T-helper 17 cell (primary cell): ENCODE measurements at places on chromosomes 7 and 10.

GRCh38 chr7:92528958-92529264 is 316 bp downstream of the RBM48 start:
- DNase-seq, result no peak

DNA sequence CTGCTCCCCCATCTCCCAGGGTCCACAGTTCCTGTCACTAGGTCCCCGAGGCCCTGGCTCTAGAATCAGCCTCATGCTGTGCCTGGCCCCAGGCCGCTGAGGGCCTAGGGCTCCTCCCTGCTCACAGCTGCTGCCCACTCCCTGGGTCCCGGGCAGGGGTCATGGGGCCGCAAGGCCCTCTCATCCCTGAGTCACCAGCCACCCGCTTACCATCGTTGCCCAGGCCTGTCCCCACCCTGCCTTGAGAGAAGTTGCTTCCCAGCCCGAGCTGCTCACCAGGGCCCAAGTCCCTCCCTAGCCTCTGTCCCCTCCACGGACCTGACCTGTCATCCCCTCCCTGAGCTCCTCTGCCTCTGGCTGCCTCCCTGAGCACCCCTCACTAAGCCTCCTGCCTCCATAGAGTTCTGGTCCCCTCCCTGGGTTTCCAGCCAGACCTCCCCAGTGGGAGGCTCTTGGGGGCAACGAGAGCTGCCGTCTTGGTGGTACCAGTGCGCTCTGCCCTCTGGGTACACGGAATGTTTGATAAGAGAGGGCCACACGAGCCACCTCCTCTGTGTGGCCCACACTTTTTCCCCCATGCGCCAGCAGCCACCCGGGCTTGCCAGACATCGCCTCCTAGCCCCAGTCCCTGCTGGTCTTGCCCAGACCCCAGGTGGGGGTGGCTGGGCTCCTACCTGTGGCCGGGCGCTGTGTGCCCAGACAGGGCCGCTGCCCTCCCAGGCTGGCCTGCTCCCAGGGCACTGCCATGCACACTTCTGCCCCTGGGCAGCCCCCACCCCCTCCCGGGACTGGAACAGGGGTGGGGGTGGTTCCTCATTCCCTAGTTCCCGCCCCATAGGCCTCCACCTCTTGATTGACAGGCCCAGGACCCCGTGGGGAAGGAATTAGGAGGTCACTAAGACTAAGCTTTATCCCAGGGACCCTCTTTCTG is 21.3 kb downstream of the MLXIPL start:
- no peak for DNase-seq

- no peak for DNase-seq
These were observed 2.3 kb downstream of the IGF2BP3 start for GRCh38 chr7:23467806-23468525.

- DNase-seq, result no peak
These were observed 26.8 kb upstream of the CALCR start for GRCh38 chr7:93601363-93601762.

DNA sequence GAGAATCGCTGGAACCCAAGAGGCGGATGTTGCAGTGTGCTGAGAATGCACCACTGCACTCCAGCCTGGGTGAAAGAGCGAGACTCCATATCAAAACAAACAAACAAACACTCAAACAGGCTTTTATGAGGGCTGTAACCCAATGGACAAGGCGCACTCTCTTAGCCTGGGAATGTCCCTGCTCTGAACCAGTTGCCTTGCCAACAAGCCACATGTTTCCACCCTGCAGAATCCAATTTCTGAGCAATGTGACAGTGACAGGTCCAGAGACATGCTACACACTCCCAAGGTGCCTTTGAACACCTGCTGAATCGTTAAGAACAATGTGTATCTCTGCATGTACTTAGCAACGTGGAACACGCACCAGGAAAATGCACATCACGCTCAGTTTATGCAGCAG is 186.8 kb upstream of the AUTS2 start:
- no peak for DNase-seq

DNA sequence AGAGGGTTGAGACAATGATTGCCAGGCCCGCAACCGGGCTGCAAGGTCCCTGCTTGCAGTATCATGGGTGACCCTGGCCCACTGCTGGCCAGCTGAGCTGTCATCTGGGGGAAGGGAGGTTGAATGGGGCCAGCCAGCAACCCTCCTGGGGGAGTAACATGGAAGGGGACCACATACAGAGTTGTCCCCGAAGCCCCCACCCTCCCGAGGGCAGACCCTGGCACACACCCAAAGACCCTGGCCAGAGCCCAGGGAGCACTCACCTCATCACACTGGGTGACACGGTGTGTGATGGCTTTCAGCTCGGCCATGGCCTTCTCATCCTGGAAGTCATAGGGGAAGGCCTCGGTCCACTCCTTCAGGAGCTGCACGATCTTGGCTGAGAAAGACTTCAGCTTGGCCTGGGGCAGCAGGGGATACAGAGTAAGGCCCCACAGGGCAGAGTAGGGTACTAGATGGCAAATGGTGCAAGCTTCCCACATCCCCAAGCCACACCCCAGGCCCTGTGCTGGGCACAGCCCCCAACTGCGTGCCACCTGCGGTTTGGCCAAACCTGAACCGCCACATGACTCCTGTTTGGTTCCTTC is 63.4 kb downstream of the CSGALNACT2 start:
- DNase-seq, result no peak

GRCh38 chr10:101781984-101782810 is 1.0 kb downstream of the NPM3 start:
- no peak for DNase-seq

DNA sequence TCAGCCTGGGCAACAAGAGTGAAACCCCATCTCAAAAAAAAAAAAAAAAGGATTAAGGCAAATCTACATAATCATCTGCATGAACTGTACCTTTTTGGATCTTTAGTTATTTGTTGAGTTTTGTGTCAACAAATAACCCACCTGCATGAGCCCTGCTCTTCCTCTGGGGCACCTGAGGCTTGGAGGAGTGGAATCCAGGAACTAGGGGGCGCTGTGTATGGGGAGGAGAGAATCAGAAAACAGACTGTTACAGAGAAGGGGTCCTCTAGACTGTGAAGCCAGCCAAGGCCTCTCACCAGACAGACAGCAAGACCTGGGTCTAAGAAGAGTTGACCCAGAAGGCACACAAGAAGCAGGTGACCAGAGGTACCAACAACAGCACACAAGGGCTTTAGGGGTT is 682.8 kb upstream of the NRP1 start:
- DNase-seq, result no peak

DNA sequence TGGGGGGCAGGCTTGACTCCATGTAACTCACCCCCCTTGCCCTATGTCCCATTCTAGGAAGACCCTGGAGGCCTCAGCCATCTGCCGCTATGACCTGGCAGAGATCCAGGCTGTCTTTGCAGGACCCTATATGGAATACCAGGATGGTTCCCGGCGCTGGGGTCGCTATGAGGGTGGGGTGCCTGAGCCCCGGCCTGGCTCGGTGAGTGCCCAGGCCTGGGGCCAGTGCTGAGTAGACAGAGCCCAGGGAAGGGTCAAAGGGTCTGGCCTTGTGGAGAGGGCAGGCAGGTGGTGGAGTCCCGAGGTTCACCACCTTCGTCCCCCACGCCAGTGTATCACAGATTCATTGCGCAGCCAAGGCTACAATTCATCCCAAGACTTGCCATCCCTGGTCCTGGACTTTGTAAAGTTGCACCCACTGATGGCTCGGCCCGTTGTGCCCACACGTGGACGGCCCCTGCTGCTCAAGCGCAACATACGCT is 7.5 kb downstream of the MRPL43 start:
- DNase-seq, result no peak

DNA sequence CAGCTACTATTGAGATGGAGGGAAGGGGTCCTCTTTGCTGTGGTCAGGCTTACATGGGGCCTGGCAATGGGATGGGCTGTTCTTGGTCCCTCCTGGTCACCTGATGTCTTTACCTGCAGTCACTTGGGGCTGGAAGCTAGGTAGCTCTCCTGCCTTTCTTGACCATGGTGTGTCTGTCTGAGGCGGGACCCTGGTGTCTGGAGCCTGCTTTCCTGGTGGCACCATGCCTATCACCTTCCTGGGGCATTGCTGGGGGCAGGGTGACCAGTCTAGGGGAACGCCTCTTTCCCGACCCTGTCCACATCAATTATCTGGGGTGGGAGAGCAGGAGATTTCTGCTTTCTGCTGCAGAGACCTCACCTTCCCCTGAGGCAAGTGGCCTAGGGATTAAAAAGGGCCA is 55.6 kb downstream of the ARHGAP22 start:
- no peak for DNase-seq

GRCh38 chr10:89916468-89917215 is 215.3 kb downstream of the KIF20B start:
- DNase-seq, result no peak

- no peak for DNase-seq
These were observed 141.4 kb upstream of the FOXP2 start for GRCh38 chr7:114273218-114273617.

- no peak for DNase-seq
These were observed 257.3 kb upstream of the TCERG1L start for GRCh38 chr10:131568866-131569265.

DNA sequence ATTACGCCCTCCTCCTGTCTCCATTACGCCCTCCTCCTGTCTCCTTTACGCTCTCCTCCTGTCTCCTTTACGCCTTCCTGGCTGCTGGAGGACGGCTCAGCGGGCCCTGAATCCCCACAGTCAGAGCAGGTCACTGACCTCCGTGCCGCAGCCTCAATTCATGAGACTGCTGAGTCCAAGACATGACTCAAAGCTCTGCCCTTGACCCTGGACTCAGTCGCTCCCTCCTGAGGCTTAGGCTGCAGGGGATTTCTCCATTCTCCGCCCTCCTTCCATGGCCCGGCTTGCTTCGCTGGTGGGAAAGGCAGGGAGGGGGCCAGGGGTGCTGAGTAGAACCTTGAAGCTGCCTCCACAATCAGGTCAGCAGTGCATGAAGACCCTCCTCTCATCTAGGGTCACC is 21.0 kb upstream of the FOXL3 start:
- no peak for DNase-seq

DNA sequence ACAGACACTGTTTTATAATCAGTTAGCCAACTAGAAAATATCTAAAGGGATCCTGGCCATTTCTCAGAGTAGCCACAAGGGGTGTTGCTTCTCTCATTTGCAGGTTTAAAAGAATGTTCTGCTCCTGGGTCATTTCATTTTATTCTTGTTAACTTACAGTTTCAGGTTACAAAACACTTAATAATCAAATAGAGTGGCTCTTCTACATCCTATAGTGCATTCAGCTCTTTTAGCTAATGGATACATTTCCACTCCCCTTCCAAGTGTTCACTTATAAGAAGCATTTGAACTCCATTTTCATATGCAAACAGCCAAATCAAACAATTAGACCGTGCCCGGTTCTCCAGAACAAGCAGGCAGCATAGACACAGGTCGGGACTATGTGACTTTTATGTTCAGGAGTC is 117.5 kb downstream of the TRIL start:
- DNase-seq, result no peak

- DNase-seq, result no peak
These were observed 323.1 kb downstream of the PCLO start for GRCh38 chr7:82839555-82839954.

DNA sequence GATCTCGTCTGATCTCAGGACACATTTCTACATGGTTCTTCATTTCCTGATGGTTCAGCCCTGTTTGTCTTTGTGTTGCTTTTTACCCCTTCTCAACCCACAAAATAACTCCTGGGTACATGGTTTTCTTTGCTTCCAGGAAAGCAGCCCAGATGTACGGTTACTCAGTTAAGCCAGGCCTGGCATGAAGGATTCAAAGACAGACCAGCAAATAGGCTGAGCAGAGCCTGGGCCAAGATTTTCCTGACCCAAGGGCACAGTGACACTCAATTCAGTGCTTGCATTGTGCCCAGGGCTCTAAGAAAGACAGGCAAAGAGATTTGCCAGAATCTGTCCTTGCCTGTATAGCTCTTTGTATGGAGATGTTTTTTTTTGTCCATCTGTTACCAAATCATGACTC is 340.8 kb upstream of the KIAA1217 start:
- no peak for DNase-seq

DNA sequence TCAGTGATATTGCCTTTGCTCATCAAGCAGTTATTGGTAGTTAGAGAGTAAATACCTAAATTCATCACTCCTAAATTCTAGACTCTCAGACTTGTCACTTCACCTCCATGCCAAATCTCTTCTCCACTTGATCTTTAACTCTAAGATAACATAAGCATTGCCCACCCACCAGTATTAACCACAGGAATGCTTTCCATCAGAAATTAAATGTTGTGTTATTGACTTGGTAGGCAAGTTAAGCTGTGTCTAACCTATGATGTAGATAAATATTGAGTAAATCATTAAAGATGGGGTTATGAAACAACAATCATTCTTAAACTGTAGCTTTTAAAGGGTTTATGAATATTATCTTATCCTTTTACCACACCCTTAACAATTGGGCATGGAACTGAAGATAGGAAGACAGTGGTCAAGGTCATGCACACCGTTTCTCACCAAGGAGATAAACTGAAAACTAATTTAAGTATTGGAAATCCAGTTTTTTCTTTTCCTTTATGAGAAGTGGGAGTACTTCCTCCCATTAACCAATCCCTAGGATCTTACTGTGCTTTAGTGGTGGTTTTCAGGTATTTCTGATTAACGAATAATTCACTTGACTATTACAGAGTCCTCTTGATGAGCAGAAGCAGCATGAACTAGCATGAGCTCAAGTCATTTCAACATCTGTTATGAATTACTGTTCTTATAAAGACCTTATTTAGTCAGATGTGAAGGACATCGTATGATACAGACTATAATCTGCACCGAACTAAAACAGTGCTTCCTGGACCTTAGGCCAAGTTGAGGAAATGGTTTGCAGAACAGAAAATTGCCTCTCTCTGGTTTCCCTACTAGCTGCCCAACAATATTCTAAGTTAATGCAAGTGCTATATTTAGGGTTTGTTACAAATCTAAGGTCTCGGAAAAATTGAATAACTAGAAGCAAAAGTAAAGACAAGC is 142.0 kb downstream of the LCOR start:
- DNase-seq, result no peak

DNA sequence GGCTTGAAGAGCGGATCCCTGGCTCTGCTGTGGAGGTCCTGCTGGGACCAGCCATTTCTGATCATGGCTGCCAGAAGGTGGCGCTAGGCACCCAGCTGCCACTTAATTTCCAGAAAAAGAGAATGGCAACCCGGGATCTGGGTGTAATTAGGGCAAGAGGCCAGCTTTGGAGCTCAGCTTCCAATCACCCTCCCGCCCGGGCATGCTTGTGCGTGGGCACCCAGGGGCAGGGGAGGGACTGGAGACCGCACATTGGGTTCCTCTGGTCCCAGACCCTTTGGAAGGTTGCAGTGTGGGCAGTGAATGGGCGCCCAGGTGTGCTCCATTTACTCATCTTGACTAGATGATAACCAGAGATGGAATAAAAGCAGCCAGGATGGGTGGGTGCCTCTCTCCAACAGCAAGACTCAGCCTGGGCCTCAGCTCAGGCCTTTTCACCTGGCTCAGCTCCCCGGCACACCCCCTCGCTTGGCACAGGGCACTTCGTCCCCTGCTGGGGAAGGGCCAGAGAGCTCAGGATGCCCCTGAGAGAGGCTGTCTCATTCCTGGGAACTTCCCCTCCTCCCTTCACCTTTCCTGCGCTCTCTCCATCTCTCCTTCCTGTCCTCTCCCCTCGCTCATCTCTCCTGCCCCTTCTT is 14.7 kb downstream of the FAM241B start:
- no peak for DNase-seq

DNA sequence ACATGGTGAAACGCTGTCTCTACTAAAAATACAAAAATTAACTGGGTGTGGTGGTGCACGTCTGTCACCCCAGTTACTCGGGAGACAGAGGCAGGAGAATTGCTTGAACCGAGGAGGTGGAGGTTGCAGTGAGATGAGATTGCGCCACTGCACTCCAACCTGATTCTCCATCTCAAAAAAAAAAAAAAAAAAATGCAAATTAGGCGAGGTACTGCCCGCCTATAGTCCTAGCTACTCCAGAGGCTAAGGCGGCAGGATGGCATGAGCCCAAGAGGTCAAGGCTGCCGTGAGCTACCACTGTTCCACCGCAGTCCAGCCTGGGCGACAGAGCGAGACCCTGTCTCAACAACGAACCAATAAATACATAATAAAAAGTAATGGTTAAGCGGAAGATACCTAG is 1.1 kb upstream of the EIF4H start:
- no peak for DNase-seq
